Islet precursor cell (in vitro differentiated cells): ENCODE measurements at places on chromosomes 7 and 10.

GRCh38 chr7:149289856-149290255, 27.9 kb downstream of the ZNF783 start:
- DNase-seq = no peak

DNA sequence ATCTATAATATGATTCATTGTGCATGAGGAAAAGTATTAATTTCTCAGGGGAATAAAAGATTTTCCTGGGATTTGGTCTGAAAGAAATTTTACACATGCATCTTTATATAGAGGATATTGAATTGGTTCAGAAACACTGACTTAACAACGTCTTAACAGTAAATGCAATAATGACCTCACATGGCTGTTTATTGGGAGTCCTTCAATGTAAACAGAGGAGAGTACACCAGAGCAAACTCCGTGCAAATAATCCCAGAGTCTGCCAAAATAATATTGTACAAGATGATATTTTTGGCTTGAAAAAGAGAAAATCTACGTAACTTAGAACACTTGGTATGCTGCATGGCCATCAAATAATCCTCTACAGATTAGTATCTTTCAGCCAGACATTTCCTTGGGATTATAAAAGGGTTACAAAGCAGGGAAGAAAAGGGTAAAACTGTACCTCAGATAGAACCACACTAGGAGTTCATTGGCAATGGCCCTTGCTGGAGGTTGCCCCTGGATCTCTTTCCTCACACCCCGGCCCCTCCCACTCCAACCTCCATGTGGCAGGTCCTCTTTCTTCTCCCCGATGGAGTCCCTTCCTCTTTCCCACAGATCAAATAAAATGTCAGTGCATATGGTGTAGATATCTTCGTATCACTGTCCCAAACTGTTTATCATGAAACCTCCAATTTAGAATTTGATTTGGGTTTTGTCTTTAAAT, 196.4 kb downstream of the EVX1 start:
- DNase-seq = no peak

DNA sequence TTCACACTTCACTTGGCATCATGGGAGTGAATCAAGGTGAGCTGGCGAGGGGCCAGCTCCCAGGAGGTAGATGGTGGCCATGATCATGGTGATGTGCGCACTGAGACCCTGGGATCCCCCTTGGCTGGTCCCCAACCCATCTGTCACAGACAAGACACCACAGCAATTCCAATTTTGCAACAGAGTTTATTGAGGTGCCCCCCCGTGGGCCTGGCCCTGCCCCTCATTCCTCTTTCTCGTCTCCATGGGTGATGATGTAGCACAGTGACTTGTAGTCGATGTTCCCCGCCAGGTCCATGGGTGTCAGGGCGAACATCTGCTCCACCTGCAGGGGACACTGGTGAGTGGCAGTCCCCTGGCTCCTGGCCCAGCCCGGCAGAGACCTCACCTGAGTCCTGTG, 2.4 kb downstream of the MYL7 start:
- no peak for DNase-seq

- peak; percentile 99 for DNase-seq
Measured at GRCh38 chr10:77889277-77889903, 37.2 kb downstream of the DLG5 start.

DNA sequence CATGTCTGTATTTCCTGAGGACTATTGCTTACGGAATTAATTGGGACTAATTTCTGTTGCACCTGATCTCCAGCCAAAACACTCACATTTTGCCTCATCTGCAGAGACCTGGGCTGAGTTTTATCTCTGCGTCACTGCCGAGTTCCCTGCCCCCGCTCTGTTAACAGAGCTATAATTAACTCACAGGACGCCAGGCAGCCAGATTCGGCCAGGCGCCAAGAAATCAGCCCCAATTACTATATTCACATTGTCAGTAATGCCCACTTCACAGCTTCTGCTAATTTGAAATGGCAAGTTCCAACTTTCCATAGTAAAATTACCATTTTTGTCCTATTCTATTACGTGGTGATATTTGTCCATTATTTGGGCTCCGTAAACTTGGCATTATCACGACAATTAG, 130.5 kb downstream of the CUX1 start:
- DNase-seq = no peak

DNA sequence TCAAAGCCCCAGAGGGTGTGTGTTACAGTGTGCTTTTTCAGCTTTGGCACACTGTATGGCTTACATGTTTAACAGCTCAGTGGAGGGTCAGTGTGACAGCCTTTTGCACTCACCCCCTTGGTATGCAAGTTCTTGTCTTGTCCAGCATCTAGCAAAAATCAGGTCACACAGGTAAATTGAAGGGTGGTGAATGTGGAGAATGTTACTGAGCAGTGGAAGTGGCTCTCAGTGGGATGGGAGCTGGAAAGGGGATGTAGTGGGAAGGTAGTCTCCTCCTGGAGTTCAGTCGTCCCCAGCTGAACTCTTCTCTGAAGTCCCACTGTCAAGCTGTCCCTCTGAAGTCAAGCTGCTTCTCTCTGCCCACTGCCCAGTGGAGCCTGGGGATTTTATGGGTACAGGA, 21.0 kb upstream of the C10orf90 start:
- DNase-seq = peak; percentile 35

GRCh38 chr7:126842451-126842850, 410.3 kb downstream of the GRM8 start:
- DNase-seq = no peak

- no peak for DNase-seq
Measured at GRCh38 chr7:69550991-69551390, 47.3 kb upstream of the AUTS2 start.

- no peak for DNase-seq
Measured at GRCh38 chr10:82394122-82394521, 519.1 kb downstream of the NRG3 start.
